Fibroblast of lung (primary cell): ENCODE measurements at places on chromosomes 16 and 17.
A peak's percentile ranks its signal among the peaks of the same experiment; 100 is the strongest.

- H3K27ac ChIP-seq: no peak overlapping the region
- no peaks in the 10 kb centered on the region for H3K27me3 ChIP-seq
- H3K36me3 ChIP-seq: no peaks in the 10 kb centered on the region
- peaks cover under 1% of the 10 kb centered on the region for H3K4me1 ChIP-seq
- DNase-seq: peak; percentile 30
- H3K4me3 ChIP-seq: no peak overlapping the region
Measured at GRCh38 chr17:35046740-35047283, 16.7 kb downstream of the RFFL start.

DNA sequence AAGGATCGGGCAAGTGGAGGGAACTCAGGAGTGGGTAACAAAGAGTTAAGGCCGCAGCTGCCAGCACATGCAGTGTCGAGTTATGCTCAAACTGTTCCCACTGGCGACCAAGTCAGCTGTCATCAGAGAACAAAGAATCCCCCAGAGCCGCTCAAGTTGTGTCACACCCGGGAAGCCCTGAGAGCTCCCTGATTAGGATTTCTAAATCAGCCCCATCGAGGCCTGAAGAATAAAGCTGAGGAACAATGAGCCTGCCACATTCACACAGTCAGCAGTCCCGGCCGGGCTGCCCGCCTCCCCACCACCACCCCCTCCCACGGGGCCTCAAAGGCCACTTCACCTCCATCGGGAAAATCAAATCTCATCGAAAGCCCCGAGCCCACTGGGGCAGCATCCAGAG is 84.5 kb downstream of the SOX9 start:
- H3K4me1 ChIP-seq: no peaks in the 10 kb centered on the region
- no peak overlapping the region for H3K4me3 ChIP-seq
- DNase-seq: no peak
- no peak overlapping the region for H3K27ac ChIP-seq
- no peaks in the 10 kb centered on the region for H3K36me3 ChIP-seq

- no peak overlapping the region for H3K27ac ChIP-seq
- H3K36me3 ChIP-seq: no peaks in the 10 kb centered on the region
- DNase-seq: no peak
- no peak overlapping the region for H3K4me3 ChIP-seq
- no peaks in the 10 kb centered on the region for H3K27me3 ChIP-seq
Measured at GRCh38 chr16:5615868-5616642, 518.5 kb upstream of the EEF2KMT start.

GRCh38 chr17:57636985-57637665 is 108.0 kb downstream of the CCDC182 start:
- DNase-seq: peak; percentile 21
- H3K27me3 ChIP-seq: no peaks in the 10 kb centered on the region
- H3K4me3 ChIP-seq: no peak overlapping the region
- no peaks in the 10 kb centered on the region for H3K4me1 ChIP-seq
- H3K27ac ChIP-seq: no peak overlapping the region
- no peaks in the 10 kb centered on the region for H3K36me3 ChIP-seq

DNA sequence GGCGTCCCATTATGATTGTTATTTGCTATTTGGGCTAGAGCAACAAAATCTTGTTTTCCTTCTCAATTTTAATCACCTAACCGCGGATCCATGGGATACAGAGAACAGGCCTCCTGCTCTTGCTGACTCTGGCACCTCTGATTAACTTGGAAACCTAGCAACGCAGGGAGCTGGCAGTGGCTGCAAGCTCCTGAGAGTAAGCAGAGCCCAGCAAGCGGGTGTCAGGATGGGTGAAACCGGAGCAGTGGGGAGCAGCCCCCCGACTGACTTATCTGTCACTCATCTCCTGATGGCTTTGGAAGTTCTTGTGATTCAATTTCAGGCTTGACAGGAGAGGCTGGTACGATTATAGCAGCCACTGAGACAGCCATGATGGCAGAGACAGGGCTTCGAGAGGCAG is 45.5 kb upstream of the CDC42EP4 start:
- H3K4me1 ChIP-seq: no peaks in the 10 kb centered on the region
- H3K27me3 ChIP-seq: no peaks in the 10 kb centered on the region
- no peak for DNase-seq
- no peaks in the 10 kb centered on the region for H3K36me3 ChIP-seq
- H3K27ac ChIP-seq: no peak overlapping the region

GRCh38 chr17:9021158-9021991 is at the start of gene NTN1:
Gene NTN1, plus strand, starts transcription at chr17:9021510. Its CDS starts 864 bp downstream, at chr17:9022374.
- peak; percentile 50 for DNase-seq
- peaks cover 36% of the 10 kb centered on the region for H3K27me3 ChIP-seq
- H3K4me1 ChIP-seq: no peaks in the 10 kb centered on the region
- no peaks in the 10 kb centered on the region for H3K36me3 ChIP-seq
- no peak within 1 kb of the TSS for H3K27ac ChIP-seq

GRCh38 chr17:57260325-57261083 is 4.2 kb downstream of the MSI2 start:
- peaks cover 4% of the 10 kb centered on the region for H3K27me3 ChIP-seq
- no peak overlapping the region for H3K4me3 ChIP-seq
- no peak overlapping the region for H3K27ac ChIP-seq
- no peaks in the 10 kb centered on the region for H3K36me3 ChIP-seq

DNA sequence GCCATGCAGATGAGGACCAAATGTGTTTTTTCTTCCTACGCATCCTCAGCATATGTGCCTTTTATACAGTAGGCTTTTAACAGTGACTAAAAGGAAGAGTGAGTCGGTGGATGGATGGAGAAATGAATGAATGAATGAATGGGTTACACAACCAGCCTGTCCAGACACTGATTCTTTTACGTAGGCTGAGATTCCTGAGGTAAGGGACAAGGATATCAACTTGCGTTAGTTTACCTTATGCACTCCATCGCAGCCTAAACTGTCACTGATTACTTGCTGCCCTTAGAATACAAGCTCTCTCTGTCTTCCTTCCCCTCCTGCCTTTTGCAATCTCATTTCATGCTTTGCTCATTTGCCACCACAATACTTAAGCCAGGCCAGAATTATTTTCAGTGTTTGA is 59.0 kb downstream of the RBFOX1 start:
- H3K4me1 ChIP-seq: no peaks in the 10 kb centered on the region
- no peaks in the 10 kb centered on the region for H3K36me3 ChIP-seq
- no peak overlapping the region for H3K4me3 ChIP-seq
- no peak for DNase-seq

DNA sequence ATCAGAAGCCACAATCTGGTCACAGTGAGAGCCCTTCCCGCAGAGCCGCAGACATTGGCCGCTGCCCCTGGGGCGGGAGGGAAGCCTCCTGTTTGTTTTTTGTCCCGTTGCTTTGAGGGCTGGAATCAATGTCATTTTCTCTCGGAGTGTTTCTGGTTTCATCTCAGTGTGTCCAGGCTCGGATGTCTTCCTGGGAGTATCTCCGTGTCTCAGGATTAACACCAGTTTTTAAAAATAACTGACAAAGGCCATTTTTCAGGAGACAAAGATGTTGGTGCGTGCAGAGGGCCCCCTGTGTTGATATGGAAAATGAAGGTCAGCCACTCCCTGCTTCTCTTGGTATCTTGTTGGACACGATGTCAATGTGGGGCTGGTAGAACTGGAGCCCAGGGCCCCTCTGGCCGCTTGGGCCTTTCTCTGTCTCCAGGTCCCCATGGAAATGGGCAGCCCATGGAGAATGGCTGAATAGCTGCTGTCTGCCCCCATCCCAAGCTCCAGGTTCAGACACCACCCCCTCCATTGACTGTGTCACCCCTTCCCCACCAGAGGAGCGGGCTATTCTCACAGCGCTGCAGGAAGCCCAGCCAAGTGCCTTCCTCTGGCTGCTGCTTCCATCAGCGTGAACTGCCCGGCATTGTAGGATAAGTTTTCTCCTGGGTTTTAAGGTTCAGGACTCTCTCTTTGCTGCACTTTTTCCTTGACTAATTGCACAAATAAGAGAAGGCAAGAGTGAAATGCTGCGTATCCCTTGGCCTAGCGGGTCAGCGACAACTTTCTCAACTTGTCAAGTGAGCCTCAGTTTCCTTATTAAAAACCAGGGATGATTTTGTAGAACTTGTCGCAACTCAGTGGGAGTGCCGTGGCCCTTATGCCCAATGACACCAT is 72.2 kb upstream of the METTL9 start:
- no peak overlapping the region for H3K27ac ChIP-seq
- no peak for DNase-seq
- no peaks in the 10 kb centered on the region for H3K4me1 ChIP-seq
- no peaks in the 10 kb centered on the region for H3K36me3 ChIP-seq
- no peak overlapping the region for H3K4me3 ChIP-seq
- H3K27me3 ChIP-seq: peaks cover 5% of the 10 kb centered on the region

DNA sequence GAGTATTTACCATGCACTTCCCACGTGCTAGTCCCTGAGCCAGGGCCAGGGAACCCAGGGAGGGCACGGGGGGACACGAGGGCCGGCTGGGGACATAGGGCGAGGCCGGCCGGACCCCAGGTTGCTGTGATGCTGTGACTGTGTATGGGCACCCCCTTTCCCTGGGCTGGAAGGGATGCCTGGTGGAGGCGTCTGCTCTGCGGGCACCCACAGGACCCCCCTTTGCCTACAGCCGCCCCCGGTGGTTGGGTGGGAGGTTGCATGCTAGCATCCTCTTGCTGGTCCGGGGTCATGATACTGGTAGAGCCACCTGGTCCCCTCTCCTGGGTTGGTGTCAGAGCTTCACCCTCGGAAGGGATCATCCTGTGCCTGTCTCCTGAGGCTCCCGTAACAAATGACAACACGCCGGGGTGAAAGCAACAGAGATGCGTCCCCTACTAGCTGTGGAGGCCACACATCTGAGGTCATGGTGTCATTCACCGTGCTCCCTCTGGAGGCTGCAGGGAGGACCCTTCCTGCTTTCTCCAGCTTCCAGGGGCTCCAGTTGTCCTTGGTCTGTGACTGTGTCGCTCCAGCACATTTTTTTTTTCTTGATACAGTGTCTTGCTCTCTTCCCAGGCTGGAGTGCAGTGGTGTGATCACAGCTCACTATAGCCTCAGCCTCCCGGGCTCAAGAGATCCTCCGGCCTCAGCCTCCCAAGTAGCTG is 3.1 kb upstream of the CIAO3 start:
- no peak for DNase-seq
- no peak overlapping the region for H3K4me3 ChIP-seq
- H3K36me3 ChIP-seq: no peaks in the 10 kb centered on the region
- no peak overlapping the region for H3K27ac ChIP-seq

GRCh38 chr17:75704963-75705875 is 16.0 kb upstream of the ITGB4 start:
- H3K36me3 ChIP-seq: peaks cover 43% of the 10 kb centered on the region
- DNase-seq: no peak
- no peak overlapping the region for H3K4me3 ChIP-seq

DNA sequence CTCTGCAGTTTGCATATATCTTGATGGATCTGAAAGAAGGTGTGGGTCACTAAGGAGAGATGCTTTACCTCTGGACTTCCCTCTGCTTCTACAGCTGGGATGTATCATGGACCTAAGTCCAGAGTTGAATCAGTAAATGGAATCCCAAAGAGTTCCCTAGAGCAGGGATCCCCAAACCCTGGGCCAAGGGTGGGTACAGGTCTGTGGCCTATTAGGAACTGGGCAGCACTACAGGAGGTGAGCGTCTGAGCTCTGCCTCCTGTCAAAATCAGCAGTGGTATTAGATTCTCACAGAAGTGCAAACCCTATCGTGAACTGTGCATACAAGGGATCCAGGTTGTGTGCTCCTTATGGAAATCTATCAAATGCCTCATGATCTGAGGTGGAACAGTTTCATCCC is 39.3 kb downstream of the NKD1 start:
- DNase-seq: no peak
- H3K36me3 ChIP-seq: no peaks in the 10 kb centered on the region
- H3K27me3 ChIP-seq: no peaks in the 10 kb centered on the region
- H3K4me3 ChIP-seq: no peak overlapping the region

DNA sequence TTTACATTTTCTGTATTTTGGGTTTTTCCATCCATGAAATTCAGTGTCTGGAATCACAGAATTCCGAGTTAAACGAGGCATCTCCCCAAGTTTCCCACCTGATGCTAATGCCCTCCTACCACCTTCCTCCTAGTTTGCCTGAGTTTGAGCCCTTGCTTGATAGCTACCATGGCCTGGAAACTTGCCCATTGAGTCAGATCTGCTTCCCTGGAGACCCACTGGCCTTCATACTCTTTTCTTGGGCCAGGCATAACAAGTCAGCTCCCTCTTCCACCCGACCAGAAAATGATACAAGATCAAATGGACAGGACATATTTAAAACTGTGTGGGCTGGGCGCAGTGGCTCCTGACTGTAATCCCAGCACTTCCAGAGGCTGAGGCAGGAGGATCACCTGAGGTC is 10.2 kb downstream of the SETD1A start:
- no peaks in the 10 kb centered on the region for H3K4me1 ChIP-seq
- no peaks in the 10 kb centered on the region for H3K27me3 ChIP-seq
- H3K4me3 ChIP-seq: no peak overlapping the region
- H3K27ac ChIP-seq: no peak overlapping the region

DNA sequence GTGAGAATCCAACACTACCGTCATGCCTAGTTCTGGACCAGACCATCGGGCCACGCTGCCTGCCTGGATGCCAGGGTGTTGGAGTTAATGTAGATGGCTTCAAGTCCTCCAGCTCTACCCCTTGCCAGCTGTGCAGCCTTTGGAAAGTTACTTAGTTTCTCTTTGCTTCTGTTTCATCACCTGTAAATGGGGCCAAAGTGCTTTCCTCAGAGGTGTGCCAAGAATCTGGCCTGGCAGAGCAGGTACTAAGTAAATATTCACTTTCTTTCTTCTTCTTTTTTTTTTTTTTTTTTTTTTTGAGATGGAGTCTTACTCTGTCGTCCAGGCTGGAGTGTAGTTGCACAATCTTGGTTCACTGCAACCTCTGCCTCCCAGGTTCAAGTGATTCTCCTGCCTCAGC is 159.5 kb upstream of the RPL38 start:
- no peak overlapping the region for H3K4me3 ChIP-seq
- H3K27ac ChIP-seq: no peak overlapping the region
- no peaks in the 10 kb centered on the region for H3K36me3 ChIP-seq

- H3K4me1 ChIP-seq: peaks cover 24% of the 10 kb centered on the region
- peak; percentile 59 for DNase-seq
- no peak overlapping the region for H3K27ac ChIP-seq
Measured at GRCh38 chr17:78144147-78144719, 2.0 kb upstream of the C17orf99 start.

- no peak overlapping the region for H3K27ac ChIP-seq
- H3K4me3 ChIP-seq: no peak overlapping the region
- DNase-seq: no peak
- H3K27me3 ChIP-seq: no peaks in the 10 kb centered on the region
- H3K4me1 ChIP-seq: no peaks in the 10 kb centered on the region
Measured at GRCh38 chr16:873243-873661, 72.7 kb upstream of the GNG13 start.

- H3K27ac ChIP-seq: no peak overlapping the region
- peak; percentile 80 for DNase-seq
- H3K36me3 ChIP-seq: no peaks in the 10 kb centered on the region
- H3K4me3 ChIP-seq: no peak overlapping the region
Measured at GRCh38 chr16:81646561-81646960, 132.5 kb upstream of the PLCG2 start.
